ENCODE measurements at places on chromosomes 12 and 14. TPM values are rescaled to one million over a fixed set of nuclear protein-coding genes. Genes with fewer than 3 reads are reported as not detected.

- no peaks in the 10 kb centered on the region for H3K4me1 ChIP-seq
- no peak overlapping the region for H3K4me3 ChIP-seq
- H3K36me3 ChIP-seq, result no peaks in the 10 kb centered on the region
- H3K27me3 ChIP-seq, result no peaks in the 10 kb centered on the region
- no peak for DNase-seq
Measured at GRCh38 chr14:68554231-68554630, 238.6 kb downstream of the ZFP36L1 start.

- no peak overlapping the region for H3K4me3 ChIP-seq
- no peaks in the 10 kb centered on the region for H3K36me3 ChIP-seq
- no peak overlapping the region for H3K27ac ChIP-seq
Measured at GRCh38 chr12:4191642-4192041, 81.9 kb upstream of the CCND2 start.

DNA sequence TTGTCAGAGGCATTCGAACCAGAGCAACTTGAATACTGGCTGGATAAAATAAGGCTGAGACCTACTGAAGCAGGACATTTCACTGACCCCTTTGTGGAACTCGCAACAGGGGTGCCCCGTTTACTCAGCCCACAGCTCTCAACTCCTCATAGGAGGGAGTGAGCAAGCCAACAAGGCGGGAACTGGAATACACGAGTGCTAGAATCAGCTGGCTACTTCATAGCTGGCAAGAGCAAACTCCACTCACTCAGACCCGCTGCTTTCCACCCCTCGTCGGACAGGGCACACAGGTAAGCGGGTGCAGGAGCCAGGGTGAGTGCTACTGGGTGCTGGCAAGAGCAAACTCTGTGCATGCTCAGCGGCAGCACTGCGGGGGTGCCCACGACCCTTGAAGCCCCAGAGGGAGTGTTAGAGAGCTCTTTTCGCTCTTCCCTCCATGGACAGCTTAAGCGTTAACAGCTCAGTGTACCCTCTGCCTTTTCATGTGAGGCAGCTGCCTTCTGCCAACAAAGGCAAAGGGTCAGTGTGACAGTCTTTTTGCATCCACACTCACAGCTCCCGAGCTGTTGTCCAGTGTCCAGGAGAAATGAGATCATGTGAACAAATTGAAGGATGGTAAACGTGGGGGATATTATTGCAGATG, 15.7 kb downstream of the CAPZA3 start:
- no peaks in the 10 kb centered on the region for H3K36me3 ChIP-seq
- no peaks in the 10 kb centered on the region for H3K27me3 ChIP-seq
- no peak for DNase-seq
- no peak overlapping the region for H3K4me3 ChIP-seq
- H3K27ac ChIP-seq, result no peak overlapping the region
- H3K4me1 ChIP-seq, result no peaks in the 10 kb centered on the region

- H3K36me3 ChIP-seq, result no peaks in the 10 kb centered on the region
- no peak for DNase-seq
- no peak overlapping the region for H3K27ac ChIP-seq
- no peaks in the 10 kb centered on the region for H3K27me3 ChIP-seq
Measured at GRCh38 chr12:108727868-108728735, 3.2 kb downstream of the CORO1C start.

- peaks cover 6% of the 10 kb centered on the region for H3K27me3 ChIP-seq
- H3K4me1 ChIP-seq, result peaks cover 9% of the 10 kb centered on the region
- H3K36me3 ChIP-seq, result peaks cover 2% of the 10 kb centered on the region
- DNase-seq, result no peak
- peak overlapping the region; percentile 64 for H3K27ac ChIP-seq
Measured at GRCh38 chr12:25251769-25252168, 1.0 kb upstream of the KRAS start.

Gene SLC35F4
- total RNA-seq, result not detected

Gene KLRK1
- total RNA-seq, result 0.95 TPM

Gene CLEC1B
- total RNA-seq, result not detected

Gene PSMB11
- not detected for total RNA-seq

DNA sequence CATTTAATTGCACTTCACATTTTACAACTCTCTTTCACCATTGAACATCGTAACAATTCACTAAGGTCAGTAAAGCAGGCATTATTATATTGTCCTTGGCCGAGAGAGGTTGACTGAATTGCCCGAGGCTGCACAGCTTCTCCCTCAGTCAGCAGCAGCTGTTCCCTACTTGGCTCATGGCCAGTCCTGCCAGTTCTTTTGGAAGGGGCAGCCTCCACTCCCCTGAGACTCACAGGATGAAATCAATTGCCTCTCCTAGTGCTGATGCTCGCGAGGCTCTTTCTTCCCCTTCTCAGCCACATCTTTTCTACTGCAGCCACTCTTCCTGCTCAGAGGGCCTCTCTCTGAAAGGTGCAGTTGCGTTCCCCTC, 79.9 kb upstream of the KCNA1 start:
- no peak for DNase-seq
- no peak overlapping the region for H3K4me3 ChIP-seq
- H3K4me1 ChIP-seq, result no peaks in the 10 kb centered on the region
- H3K27ac ChIP-seq, result no peak overlapping the region
- peaks cover 10% of the 10 kb centered on the region for H3K27me3 ChIP-seq

GRCh38 chr14:105087308-105087962, 22.2 kb upstream of the GPR132 start:
- H3K27me3 ChIP-seq, result no peaks in the 10 kb centered on the region
- no peak for DNase-seq
- no peak overlapping the region for H3K4me3 ChIP-seq
- H3K36me3 ChIP-seq, result no peaks in the 10 kb centered on the region
- H3K27ac ChIP-seq, result no peak overlapping the region

Gene IL26
- total RNA-seq, result not detected

DNA sequence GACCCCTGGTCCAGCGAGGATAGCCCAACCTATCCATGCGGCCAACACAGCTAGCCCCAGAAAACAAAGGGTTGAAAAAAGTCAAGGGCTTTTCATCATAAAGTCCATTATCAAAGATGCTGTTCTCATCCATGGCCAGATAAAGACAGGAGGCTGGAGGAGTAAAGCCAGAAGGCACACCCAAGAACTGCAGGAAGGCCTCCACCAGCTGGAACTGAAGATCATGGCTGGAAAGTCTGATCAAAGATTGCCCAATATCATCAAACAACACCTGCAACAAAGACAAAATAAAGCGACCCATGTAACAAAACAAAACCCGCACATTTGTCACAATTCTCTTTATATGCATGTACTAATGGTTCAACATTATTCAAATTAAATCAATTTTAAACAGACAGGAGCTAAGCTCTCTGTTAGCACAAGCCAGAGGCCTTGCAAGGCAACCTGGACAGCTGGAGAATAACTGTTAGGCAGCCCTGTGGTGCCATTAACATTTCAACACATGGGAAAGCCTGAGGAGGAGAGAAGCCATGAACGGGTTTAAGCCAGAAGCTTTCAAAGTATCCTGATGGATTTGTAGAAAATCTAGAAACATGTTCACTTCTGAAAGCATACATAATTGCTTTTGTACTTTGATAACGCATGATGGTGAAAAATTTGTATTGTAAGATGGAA, 34.1 kb downstream of the PSMC1 start:
- H3K4me3 ChIP-seq, result no peak overlapping the region
- H3K36me3 ChIP-seq, result no peaks in the 10 kb centered on the region
- no peak overlapping the region for H3K27ac ChIP-seq
- no peaks in the 10 kb centered on the region for H3K4me1 ChIP-seq
- no peak for DNase-seq

DNA sequence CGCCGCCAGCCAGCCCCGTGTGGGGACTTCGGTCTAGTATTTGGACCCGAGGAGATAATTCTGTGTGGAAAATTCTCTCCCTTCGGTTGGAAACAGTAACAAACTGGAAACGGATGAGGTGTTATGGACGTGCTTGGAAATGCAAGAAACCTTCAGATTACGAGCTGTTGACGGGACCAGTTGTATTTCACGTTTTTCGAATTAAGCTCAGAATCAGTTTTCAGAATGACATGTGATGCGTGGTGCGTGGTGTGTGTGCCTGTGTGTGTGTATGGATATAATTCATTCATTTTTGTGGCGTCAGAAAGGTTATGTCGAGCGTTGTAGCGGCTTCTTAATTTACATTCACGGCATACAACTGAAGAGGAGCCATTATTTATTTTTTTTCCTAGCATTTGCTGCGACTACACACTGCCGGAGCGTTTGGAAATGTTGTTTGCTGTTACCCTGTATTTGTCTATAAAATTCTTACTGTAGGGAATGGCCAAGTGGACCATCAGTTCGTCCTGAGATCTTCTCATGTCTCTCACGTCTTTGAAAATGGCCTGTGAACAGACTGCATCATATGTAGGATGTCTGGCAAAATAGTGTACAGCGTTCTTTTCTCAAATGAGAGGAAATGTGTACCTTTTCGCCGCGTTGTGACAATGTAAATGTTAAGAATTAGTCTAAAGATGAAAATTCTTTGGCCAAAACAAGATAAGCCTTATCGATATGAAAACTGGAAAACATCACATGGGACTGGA, 1.3 kb downstream of the TRAF3 start:
- H3K27ac ChIP-seq, result peak overlapping the region; percentile 86
- H3K4me1 ChIP-seq, result peaks cover 15% of the 10 kb centered on the region
- no peak for DNase-seq
- no peaks in the 10 kb centered on the region for H3K36me3 ChIP-seq
- peak overlapping the region; percentile 86 for H3K4me3 ChIP-seq

- no peaks in the 10 kb centered on the region for H3K36me3 ChIP-seq
- DNase-seq, result no peak
- H3K27me3 ChIP-seq, result no peaks in the 10 kb centered on the region
- no peaks in the 10 kb centered on the region for H3K4me1 ChIP-seq
Measured at GRCh38 chr12:100652488-100652887, 79.0 kb downstream of the GAS2L3 start.

Gene BTG1
- 50.0 TPM for total RNA-seq

Gene OTOGL
- total RNA-seq, result not detected

- H3K36me3 ChIP-seq, result no peaks in the 10 kb centered on the region
- no peaks in the 10 kb centered on the region for H3K27me3 ChIP-seq
- no peaks in the 10 kb centered on the region for H3K4me1 ChIP-seq
- H3K27ac ChIP-seq, result no peak overlapping the region
- no peak for DNase-seq
Measured at GRCh38 chr14:34931206-34931605, 51.6 kb upstream of the SRP54 start.

GRCh38 chr14:101492716-101493115, 68.6 kb upstream of the DIO3 start:
- no peaks in the 10 kb centered on the region for H3K36me3 ChIP-seq
- H3K4me1 ChIP-seq, result no peaks in the 10 kb centered on the region
- H3K27me3 ChIP-seq, result no peaks in the 10 kb centered on the region
- no peak overlapping the region for H3K4me3 ChIP-seq
- no peak overlapping the region for H3K27ac ChIP-seq

DNA sequence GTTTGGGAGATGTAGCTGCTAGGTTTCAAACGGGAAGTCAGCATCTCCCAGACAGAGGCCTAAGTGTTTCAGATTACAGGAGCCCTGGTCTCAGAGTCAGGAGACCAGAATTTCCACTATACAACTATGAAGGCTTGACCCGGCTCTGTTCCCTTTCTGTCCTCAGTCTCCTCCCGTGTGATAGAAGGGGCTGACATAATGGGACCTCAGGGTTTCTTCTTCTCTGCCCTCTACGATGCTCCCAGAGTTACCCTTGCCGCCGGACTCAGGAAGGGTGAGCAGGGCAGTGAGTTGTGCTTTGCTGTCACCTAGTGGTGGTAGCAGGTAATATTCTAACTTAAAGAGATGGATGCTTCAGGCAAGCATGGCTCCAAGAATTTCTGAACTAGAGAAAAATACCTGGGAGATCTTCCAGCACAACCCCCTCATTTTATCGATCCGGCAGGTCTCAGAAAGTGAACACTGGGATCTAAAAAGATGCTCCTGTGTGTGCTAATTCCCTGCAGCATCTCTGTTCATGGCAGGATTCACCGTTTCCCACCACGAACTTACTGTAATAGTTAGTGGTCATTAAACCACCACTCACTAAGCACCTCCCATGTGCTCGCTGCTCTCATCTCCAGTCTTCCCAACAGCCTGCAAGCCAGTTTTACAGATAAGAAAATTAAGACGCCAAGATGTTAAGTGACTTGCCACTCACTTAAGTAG, 84.4 kb downstream of the VWF start:
- H3K27me3 ChIP-seq, result no peaks in the 10 kb centered on the region
- H3K4me1 ChIP-seq, result no peaks in the 10 kb centered on the region
- peak; percentile 55 for DNase-seq
- H3K4me3 ChIP-seq, result no peak overlapping the region

DNA sequence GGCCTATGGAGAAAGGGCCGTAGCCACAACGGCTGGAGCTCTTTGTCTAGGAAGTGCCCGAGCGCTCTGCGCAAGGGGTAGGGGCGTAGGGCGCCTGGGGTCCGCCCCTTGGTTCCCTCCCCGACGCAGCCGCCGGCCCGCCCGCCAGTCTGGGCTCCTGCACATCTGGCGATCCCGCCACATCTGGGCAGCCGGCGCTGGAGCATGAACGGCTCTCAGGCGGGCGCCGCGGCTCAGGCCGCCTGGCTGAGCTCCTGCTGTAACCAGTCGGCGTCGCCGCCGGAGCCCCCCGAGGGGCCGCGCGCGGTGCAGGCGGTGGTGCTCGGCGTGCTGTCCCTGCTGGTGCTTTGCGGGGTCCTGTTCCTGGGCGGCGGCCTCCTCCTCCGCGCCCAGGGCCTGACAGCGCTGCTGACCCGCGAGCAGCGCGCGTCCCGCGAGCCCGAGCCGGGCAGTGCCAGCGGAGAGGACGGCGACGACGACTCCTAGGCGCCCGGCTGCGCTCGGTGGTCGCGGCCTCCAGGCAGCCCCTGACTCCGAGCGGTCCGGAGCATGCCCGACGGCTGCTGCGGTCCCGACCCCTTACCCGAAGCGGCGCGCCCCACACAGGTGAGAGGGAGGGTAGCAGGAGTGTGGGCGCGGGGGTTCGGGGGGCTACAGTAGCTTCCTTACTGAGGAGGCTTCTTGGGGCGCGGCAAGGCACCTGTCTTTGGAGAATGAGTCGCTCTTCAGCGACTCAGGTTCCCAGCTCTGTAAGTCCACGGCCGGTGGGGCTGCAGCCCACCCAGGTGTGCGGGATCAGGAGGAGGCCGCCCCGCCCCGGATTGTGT, at the start of gene SMIM41:
SMIM41 (plus strand) TSS at position 129 of the 827 bp plus-strand sequence; CDS start at position 205, 76 bp downstream.
- peaks cover 7% of the 10 kb centered on the region for H3K4me1 ChIP-seq
- no peak within 1 kb of the TSS for H3K4me3 ChIP-seq
- 0 out of 2 replicates have a peak, but pooled peaks cover 6% of the 10 kb centered on the region for H3K36me3 ChIP-seq
- H3K27ac ChIP-seq, result no peak within 1 kb of the TSS
- no peaks in the 10 kb centered on the region for H3K27me3 ChIP-seq

DNA sequence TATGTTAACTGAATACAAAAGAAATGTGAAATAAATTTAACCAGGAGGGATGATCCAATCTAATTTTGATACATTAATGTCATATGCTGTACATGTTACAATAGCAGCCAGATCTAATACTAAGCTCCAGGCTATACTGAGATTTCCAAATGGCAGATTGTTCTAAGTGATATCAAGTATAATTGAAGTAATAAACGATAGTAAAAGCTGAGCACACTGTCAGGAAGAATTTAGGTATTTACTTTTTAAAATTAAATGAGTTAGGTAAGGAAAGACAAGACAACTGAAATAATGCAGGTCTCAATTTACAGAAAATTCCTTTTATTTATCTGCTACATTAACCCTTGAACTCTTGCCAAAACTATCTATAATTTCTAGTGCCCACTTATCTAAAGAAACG, 39.9 kb downstream of the INSM2 start:
- H3K36me3 ChIP-seq, result no peaks in the 10 kb centered on the region
- no peaks in the 10 kb centered on the region for H3K27me3 ChIP-seq
- H3K4me1 ChIP-seq, result no peaks in the 10 kb centered on the region

Gene NEUROD4
- not detected for total RNA-seq

GRCh38 chr12:6978188-6978587, 7.5 kb downstream of the EMG1 start:
- H3K4me3 ChIP-seq, result no peak overlapping the region
- no peak for DNase-seq
- no peak overlapping the region for H3K27ac ChIP-seq
- H3K4me1 ChIP-seq, result no peaks in the 10 kb centered on the region
- H3K27me3 ChIP-seq, result no peaks in the 10 kb centered on the region
- peaks cover 3% of the 10 kb centered on the region for H3K36me3 ChIP-seq

Data from Panc1 (cell line).